ENCODE measurements at places on chromosomes 7 and 10.

DNA sequence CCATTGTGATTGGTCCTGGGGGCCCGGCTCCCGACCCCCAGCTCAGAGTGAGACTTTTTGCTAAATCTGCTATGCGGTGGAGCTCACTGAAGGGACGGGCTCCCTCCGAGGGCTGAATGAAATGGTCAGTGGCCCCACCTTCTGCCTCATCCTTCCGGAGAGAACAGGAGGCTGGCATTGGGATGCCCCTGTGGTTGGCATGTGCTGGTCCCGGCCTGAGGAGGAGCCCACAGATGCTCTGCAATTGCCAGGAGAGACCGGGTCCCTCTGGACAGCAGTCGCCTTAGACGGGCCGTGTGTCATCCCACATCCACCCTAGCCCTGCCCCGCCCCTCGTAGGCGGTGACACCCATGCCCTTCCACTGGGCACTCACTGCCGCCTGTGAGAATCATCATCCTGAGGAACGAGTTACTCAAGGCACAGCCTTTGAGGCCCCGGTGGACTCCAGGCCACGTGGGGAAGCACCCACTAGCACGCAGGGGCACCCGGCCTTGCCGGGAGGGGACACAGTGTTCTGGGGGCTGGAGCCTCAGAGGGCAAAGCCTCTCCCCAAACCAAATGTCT, 21.2 kb upstream of the DPYSL4 start:
- DNase-seq, result no peak

DNA sequence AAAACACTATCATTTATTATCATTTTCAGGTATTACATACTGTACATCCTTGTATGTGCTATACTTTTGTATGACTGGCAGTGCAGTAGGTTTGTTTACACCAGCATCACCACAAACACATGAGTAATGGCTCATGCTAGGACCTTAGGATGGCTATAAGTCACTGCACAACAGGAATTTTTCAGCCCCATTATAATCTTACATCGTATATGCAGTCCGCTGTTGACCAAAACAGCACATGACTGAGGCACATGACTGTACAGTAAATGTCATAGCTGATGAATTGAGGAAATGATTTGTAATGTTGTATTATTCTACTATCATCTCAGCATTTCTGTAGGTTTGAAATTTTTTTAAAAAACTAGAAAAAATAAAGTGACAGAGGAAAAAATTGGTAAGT, 38.6 kb downstream of the BPGM start:
- DNase-seq, result no peak

DNA sequence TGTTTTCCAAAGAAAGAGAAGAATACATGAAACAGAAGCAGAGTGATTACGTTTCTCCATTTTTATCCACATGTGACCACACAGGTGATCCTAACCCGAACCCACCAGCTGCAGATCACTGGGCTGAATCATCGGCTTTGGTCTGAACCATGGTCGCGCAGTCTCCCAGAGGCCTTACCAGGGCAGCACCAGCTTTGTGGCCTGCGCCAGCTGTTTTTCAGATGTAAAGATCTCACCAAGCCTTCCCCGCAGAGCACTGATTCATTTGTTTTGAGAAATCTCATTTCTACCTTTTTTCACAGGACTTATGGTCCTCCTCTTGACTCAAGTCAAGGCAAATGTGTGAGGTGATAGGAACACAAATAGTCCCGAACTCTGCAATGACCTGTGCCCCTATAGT, 207.0 kb upstream of the PPP2R2D start:
- DNase-seq, result no peak

GRCh38 chr7:40221836-40222235, 87.0 kb downstream of the SUGCT start:
- DNase-seq, result no peak

DNA sequence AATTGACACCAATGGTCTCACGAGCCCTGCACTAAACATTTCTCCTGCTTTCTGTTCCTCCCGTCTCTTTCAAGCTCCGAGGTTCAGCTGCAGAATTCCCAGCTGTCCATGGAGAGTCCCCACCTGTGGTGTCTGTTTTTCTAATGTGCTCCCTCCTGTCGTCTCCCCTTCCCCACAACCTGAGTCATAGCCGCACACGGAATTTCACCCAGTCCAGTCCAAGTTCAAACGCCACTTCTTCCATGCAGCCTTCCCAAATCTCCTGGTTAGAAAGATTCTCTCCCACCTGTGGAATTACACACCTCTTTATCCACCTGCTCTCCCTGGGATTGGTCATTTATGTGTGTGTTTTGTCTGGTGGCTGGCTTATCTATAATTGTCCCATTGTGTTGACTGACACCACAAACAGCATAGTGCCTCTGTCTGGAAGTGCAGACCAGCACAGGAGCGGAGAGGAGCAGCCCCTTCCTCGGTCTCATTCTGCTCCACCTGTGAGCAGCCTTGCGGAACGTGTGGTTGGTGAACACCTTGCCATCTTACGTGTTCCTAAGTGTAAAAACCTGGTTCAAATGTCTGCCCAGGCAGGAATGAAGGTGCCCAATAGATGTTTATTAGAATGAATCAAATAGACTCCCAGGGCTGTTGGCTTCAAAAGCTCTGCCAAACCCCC, 3.3 kb upstream of the DIP2C start:
- no peak for DNase-seq

- DNase-seq, result peak; percentile 54
Observed at GRCh38 chr7:44980393-44981034, 1.7 kb upstream of the MYO1G start.

DNA sequence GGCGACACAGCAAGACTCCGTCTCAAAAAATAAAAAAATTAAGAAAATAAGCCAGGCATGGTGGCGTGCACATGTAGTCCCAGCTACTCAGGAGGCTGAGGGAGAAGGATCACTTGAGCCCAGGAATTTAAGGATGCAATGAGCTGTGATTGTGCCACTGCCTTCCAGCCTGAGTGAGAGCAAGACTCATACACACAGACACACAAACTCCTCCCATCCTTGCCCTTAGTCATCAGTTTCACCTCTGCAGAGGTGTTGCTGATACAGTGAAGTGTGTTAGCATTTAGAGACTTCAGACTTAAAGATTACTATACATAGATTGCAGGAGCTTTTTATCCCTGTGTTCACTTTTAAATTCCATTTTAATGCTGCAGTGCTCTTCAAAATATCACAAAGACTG, 5.5 kb upstream of the H2AZ2 start:
- DNase-seq, result no peak

DNA sequence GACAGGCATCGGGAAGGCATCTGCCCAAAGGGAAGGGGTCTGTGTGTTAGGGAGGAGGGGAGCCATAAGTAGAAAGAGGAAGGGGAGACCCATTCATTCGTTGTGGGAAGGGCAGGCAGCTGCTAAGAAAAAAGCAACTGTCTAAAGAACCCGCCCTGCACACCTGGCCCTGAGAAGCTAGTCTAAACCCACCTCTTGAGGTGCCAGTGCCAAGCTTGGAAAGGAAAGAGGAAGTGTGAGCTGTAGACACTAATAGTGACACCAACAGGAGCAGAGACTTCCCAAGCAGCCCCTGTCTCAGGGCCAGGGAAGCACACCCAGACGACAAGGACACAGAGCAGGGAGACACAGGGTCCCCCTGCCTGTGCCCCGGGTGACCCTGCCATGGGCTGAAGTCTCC, 40.8 kb upstream of the PRSS58 start:
- no peak for DNase-seq

- DNase-seq, result no peak
Observed at GRCh38 chr10:84294766-84295447, 33.5 kb upstream of the CCSER2 start.

- DNase-seq, result peak; percentile 20
Observed at GRCh38 chr10:119466655-119467054, 75.9 kb downstream of the RGS10 start.

GRCh38 chr7:47202146-47202783, 379.6 kb downstream of the TNS3 start:
- DNase-seq, result no peak

DNA sequence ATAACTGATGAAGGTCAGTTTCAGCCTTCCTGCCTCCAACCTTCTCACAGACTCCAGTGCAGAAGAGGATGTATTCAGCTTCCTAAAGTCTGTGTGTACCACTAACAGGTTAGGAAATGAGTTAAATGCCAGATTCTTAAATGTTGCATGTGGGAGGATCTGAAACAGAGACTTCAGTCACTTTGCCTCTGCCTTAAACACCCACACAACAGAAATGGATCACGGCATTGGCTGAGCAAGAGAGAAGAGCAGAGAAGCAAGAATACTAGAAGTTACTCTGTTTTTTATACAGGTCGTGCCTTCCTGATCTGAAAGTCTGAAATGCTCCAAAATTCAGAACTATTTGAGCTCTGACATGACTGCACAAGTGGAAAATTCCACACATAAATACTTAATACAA, 98.9 kb upstream of the ARHGAP21 start:
- DNase-seq, result no peak

GRCh38 chr7:151400626-151401315, 9.1 kb downstream of the WDR86 start:
- no peak for DNase-seq

DNA sequence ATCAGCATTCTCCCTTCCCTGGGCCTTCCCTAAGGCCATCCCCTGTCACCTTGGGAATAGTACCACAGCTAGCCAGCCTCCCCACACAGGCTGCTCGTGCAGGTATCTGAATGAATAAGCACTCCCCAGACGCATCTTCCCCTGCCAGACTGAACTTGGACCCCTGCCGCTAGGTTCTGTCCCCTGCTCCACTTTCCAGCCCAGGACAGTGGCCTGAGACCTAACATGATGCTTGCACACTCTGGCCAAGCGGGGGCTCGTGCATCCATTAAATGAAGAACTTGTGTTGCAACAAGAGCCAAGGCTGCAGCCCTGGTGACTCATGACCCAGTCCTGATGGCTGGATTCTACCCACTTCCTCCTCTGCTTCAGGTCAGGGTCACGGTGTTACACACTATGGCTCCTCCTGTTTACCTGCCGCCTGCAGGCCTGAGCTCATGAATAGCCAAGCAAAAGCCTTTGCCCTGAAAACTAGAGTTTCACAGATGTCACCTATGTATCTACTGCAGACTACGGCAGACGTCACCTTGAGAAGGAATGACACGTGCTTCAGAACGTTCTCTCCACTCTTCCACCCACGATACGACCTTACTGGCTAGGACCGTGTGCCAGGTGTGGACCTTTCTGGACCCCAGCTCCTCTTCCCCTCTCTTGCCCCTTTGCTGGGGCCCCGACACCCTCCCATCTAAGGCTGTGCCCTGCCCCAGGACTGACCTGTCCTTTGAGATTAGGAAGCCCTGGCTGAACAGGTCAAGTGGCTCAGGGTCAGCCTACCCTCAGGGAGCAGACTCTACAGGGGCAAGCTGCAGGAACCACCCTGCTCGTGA, 6.5 kb downstream of the ASB13 start:
- DNase-seq, result no peak

GRCh38 chr10:109968953-109969759, 38.6 kb upstream of the ADD3 start:
- no peak for DNase-seq

GRCh38 chr7:2306688-2307087, 7.6 kb downstream of the SNX8 start:
- DNase-seq, result no peak

DNA sequence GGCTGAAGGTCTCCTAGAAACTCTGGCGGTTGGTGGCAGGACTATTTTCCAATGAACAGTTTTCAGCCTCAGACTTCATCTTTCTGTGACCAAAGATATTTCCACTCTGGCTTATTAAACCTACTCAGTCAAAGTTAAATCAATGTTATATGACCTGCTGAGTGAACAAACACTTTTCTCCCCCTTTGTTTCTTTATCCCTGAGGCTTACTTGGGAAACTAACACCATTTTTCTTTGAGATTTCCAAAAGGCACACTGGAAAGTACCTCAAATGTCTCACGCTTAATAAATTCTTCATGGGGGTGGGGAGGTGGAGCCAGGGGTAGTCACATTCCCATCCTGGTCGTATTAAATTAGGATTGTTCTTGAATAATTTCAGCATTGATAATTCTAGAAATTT, 1.8 kb downstream of the TMEM26 start:
- no peak for DNase-seq

DNA sequence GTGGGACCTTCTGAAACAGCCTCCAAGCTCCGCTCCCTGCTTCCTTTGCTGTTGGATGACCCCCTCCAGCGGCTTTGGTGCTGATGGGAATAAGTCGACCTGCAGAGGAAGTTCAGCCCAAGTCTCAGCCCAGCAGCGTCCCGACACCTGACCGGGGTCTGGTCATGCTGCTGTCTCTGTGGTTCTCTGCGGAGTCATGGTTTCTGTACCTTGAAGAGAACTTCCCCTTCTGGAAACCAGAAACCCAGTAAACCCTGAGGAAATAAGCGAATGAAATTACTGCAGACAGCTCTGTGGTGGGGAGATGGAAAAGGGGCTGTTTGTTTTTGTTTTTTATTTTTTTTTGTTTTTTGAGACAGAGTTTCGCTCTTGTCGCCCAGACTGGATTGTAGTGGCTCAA, 18.3 kb upstream of the ZNF12 start:
- no peak for DNase-seq

DNA sequence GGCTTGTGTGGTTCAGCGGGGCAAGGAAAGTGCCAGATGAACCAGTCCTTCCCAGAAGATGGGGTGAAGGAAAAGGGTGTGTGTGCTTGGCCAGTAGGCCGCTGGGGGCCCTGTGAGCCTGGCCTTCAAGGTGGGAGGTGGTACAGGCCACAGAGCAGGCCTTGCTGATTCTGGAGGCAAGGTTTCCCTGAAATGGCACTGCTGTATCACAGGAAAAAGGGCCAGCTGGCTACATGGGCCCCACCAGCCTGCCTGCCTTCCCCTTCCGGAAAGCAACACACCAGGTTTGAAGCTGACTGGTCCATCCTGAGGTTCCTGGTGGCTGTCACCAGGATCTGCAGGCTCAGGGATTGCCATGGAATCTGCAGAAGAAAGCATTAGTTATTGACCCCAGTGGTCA, 12.5 kb downstream of the MMRN2 start:
- DNase-seq, result no peak

GRCh38 chr10:51759896-51760534, 60.6 kb upstream of the CSTF2T start:
- no peak for DNase-seq

- no peak for DNase-seq
Observed at GRCh38 chr10:129993621-129994020, 29.5 kb upstream of the EBF3 start.

- DNase-seq, result no peak
Observed at GRCh38 chr7:136067277-136067676, 90.1 kb upstream of the MTPN start.

DNA sequence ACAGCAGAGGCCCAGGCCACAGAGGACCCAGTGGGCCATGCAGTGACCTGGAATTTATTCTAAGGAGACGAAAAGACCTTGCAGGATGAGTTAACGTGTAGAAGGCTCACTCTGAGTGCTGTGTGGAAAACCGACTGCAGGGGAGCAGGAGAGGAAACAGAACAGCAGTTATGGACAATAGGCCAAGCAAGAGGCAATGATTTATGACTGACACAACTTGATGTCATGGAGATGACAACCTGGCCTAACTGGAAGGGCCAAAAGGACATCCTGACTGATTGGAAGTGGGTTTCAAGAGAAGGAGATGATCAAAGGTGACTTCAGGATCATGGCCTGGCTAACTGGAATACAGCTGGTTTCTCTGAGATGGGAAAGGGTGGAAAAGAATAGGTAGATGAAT, 70.2 kb upstream of the RAPGEF5 start:
- DNase-seq, result no peak
